Stimulated activated memory B cell treated with anti-CD40 and anti-IgM and Interleukin-4, amounts not matched to agents 10 μg/mL and 1 μg/mL and 100 μg/mL, for 72 hours (primary cell): ENCODE measurements at places on chromosomes 13 and 19.

DNA sequence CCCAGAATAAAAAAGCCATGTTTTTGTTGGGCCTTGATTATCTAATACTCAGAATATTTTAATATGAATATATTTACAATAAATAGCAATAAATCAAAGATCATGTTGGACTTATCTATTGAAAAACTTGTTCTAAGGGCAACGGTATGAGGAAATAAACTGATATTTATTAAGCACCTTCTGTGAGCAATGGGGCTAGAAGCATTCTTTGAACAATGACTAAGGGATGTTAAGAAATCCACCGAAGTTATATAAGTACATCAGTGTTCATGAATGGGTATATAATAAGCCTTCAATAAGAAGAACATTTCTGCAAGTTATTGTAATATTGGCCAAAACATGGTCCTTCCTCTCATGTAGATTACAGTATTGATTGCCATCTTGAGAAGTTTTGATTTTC lies 221.8 kb downstream of the OXGR1 start:
- no peak overlapping the region for H3K4me3 ChIP-seq
- no peaks in the 10 kb centered on the region for H3K27me3 ChIP-seq
- H3K4me1 ChIP-seq = no peaks in the 10 kb centered on the region
- no peaks in the 10 kb centered on the region for H3K36me3 ChIP-seq

GRCh38 chr19:49574206-49574755 lies 6.1 kb downstream of the NOSIP start:
- peaks cover 13% of the 10 kb centered on the region for H3K4me1 ChIP-seq
- H3K27ac ChIP-seq = no peak overlapping the region
- no peak overlapping the region for H3K4me3 ChIP-seq

- H3K4me1 ChIP-seq = peaks cover 8% of the 10 kb centered on the region
- no peak overlapping the region for H3K4me3 ChIP-seq
- no peak for ATAC-seq
- H3K36me3 ChIP-seq = no peaks in the 10 kb centered on the region
- H3K27ac ChIP-seq = no peak overlapping the region
- no peaks in the 10 kb centered on the region for H3K27me3 ChIP-seq
Measured at GRCh38 chr19:58328999-58329398, 2.2 kb downstream of the ZSCAN22 start.

GRCh38 chr13:87677496-87678371 lies 6.6 kb downstream of the SLITRK5 start:
- H3K27ac ChIP-seq = no peak overlapping the region
- no peak for ATAC-seq
- no peaks in the 10 kb centered on the region for H3K4me1 ChIP-seq
- H3K36me3 ChIP-seq = no peaks in the 10 kb centered on the region
- H3K4me3 ChIP-seq = peak overlapping the region; percentile 25

DNA sequence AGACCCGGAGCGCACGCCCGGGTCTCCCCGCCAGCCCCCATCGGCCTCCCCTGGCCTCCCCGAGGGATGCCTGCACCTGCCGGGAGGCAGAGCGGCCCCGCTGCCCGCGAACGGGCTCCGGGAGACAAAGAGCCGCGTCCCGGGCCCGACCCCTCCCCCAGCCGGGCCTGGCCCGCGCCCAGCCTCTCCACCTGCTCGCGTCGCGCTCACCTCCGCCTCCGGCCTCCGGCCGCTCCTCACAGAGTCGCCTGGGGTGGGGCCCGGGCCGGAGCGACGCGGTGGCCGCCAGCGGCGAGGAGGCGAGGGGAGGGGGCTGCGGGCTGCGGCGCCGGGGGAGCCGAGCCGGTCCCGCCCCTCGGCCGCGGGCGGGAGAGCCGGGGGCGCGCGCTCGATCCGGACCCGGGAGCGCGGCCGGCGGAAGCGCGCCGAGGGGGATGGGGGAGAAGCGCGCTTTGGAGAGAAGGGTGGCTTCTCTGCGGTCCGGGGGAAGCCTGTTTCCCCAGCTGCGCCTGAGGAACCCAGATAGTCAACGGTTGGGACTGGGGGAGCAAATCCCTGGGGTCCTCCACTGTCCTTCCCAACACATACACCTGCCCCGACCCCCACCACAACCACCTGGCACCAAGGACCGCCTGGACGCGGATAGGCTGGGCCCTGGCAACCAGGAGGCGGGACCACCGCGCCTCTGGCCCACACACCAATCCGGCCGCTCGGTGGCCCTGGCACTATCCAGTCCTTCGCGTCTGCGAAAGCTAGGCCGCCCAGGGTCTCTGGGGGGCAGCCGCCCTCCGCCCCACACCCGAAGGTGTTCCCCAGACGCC lies at the start of gene PRR36:
Gene PRR36, minus strand, starts transcription at position 315 of the 821 bp plus-strand sequence. CDS start 701 bp downstream, outside the sequence.
- peaks cover 34% of the 10 kb centered on the region for H3K4me1 ChIP-seq
- H3K4me3 ChIP-seq = peak within 1 kb of the TSS; percentile 51
- H3K27ac ChIP-seq = no peak within 1 kb of the TSS

- no peaks in the 10 kb centered on the region for H3K27me3 ChIP-seq
- H3K36me3 ChIP-seq = no peaks in the 10 kb centered on the region
- peak; percentile 90 for ATAC-seq
- peaks cover 54% of the 10 kb centered on the region for H3K4me1 ChIP-seq
Measured at GRCh38 chr19:16342002-16342715, 17.5 kb downstream of the KLF2 start.

DNA sequence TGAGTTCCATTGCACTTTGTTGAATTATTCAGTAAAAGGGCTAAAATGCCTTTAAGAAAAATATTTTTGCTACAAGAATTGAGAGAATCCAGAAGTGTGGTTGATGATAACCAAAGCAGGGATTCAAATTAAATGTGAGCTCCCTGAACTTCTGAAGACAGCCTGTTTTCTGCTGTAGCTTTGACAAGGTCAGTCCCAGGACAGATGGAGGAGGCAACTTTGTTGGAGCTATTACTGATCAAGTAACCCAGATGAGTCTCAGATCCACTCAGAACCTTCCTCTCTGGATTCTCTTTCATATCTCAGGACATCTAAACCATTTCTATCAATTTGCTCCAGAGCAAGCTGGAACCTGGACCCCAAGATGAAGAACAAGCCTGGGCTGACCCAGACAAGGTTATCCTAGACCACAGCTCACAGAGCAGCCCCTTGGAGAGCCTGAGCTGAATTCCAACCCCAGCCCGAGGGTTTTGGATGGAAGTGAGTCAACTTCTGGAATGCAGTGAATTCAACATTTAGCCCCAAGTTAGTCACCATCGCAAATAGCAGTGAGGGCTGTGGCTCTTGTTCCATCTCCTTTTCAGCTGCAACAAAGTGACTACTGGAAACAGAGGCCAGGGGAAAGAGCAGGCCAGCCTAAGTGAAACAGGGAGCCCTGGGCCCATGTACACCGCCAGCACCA lies 137.8 kb upstream of the TSC22D1 start:
- no peak overlapping the region for H3K4me3 ChIP-seq
- H3K36me3 ChIP-seq = no peaks in the 10 kb centered on the region
- no peaks in the 10 kb centered on the region for H3K27me3 ChIP-seq
- ATAC-seq = no peak
- H3K4me1 ChIP-seq = no peaks in the 10 kb centered on the region
- no peak overlapping the region for H3K27ac ChIP-seq

DNA sequence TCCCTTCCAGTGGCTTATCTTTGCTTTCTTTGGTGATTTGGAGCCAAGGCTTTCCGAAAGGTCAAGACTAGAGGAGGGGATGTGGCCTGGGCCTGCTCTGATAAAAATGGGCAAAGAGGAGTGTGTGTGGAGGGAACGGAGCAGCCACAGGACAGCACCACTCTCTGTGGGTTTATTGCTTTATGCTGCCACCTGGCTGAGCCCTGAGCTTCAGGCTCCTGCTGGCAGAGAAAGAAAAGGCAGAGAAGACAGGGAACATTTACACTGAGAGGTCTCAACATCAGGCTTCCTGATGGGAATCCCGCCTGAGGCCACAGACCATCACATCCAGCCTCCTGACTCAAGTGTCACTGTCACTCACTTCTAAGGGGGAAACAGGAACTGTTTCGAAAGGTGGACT lies 9.2 kb upstream of the GSX1 start:
- H3K4me1 ChIP-seq = no peaks in the 10 kb centered on the region
- no peak for ATAC-seq
- H3K27me3 ChIP-seq = peaks cover 20% of the 10 kb centered on the region
- H3K36me3 ChIP-seq = no peaks in the 10 kb centered on the region

DNA sequence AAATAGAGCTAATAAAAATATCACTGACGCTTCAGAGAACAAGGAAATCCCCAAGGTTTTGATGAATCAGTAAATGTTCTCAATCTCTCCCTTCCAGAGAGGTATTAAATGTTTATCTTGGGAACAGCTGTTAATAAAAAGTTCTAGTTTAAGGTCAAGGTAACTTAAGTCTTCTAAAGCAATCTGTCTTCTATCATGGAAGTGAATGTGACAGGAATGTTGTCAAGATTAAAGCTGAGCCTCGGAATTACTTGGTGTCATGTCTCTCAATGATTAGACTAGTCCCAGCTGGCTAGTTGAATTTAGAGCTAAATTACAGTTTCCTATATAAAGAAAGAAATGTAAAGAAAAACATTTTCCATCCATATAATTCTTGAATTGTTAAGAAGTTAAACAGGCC lies 23.4 kb downstream of the ESD start:
- H3K27ac ChIP-seq = no peak overlapping the region
- no peaks in the 10 kb centered on the region for H3K27me3 ChIP-seq
- H3K4me3 ChIP-seq = no peak overlapping the region
- H3K4me1 ChIP-seq = no peaks in the 10 kb centered on the region
- ATAC-seq = no peak
- H3K36me3 ChIP-seq = peaks cover 80% of the 10 kb centered on the region

GRCh38 chr13:43232144-43232872 lies 208.9 kb downstream of the DNAJC15 start:
- H3K4me3 ChIP-seq = no peak overlapping the region
- no peaks in the 10 kb centered on the region for H3K36me3 ChIP-seq
- H3K4me1 ChIP-seq = no peaks in the 10 kb centered on the region

- H3K36me3 ChIP-seq = no peaks in the 10 kb centered on the region
- H3K4me3 ChIP-seq = no peak overlapping the region
- no peaks in the 10 kb centered on the region for H3K27me3 ChIP-seq
- no peak overlapping the region for H3K27ac ChIP-seq
- no peak for ATAC-seq
Measured at GRCh38 chr13:37427843-37428494, 170.6 kb downstream of the POSTN start.

DNA sequence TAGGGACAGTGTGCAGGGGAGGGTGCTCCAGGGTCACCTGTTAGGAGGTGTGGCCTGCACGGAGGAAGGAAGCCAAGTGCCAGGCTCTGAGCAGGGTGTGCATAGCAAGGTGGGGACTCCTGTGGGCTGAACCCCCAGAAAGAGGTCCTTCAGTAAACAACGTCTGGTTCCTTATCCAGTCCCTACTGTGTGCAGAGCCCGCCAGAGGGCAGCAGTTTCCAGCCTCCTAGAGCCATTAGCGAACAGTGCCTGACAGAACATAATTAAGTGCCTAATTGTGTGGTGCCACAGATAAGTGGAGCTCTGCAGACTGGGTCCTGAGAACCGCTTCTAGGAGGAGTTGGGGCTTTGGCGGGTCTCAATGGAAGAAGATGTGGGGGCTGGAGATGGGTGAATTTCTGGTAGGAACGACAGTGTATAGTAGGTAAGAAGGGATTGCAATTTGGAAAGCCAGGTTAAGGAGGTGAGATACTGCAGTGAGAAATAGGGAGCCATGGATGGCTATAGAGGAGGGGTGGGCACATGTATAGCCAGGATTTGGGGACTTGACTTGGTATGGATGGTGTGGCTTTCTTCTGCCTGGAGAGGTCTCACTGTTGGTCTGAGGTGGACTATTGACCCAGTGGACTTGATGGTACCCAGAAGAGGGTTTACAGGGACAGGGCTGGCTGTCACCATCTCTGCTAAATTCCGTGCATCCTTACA lies 323.1 kb downstream of the ZNF536 start:
- no peaks in the 10 kb centered on the region for H3K27me3 ChIP-seq
- no peaks in the 10 kb centered on the region for H3K36me3 ChIP-seq
- no peak overlapping the region for H3K27ac ChIP-seq
- no peak for ATAC-seq
- no peak overlapping the region for H3K4me3 ChIP-seq

DNA sequence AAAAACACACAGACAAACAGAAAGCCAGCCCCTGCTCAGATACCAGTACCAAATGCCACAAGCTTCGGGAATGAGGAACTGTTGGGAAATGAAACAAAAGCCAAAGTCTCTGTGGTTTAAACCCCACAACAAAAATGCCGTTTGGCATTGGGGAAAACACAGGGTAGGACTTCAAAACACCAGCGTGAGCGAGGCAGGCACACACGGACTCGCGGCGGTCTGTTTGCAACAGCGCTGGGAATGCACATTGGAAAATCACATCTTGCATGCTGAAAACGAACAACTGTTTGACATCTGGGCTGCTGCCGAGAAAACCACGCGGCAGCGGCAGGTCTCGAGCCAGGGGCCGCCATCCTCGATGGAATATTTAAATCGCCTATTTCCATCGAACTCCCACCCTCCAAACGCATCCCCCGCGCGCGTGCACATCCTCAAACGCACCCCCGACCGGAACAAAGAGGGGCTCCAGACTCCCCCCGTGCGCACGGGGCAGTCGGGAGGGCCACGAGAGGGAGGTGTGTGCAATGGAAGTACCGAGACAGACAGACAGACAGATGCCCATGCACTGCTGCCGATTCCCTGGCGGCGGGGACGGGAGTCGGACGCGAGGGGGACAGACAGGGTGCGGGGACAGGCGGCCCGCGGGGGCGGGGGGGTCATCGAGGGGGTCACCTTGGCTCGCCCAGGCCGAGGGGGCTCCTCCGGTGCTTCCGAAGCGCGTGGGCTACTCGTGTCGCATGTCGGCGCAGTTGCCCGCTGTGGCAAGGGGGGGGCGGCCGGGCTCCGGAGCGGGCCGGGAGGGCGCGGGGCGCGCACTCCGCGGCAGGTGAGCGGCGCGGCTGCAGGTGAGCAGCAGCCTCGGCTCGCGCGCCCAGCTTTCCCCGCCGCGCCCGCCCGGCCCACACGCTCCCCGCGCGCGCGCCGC lies at the start of gene GPR12:
Gene GPR12, minus strand, starts transcription at position 880 of the 925 bp plus-strand sequence. CDS start 959 bp downstream, outside the sequence.
- peaks cover 15% of the 10 kb centered on the region for H3K4me1 ChIP-seq
- peak within 1 kb of the TSS; percentile 74 for H3K4me3 ChIP-seq
- H3K27me3 ChIP-seq = peaks cover 58% of the 10 kb centered on the region
- no peak within 1 kb of the TSS for H3K27ac ChIP-seq
- peak; percentile 19 for ATAC-seq

DNA sequence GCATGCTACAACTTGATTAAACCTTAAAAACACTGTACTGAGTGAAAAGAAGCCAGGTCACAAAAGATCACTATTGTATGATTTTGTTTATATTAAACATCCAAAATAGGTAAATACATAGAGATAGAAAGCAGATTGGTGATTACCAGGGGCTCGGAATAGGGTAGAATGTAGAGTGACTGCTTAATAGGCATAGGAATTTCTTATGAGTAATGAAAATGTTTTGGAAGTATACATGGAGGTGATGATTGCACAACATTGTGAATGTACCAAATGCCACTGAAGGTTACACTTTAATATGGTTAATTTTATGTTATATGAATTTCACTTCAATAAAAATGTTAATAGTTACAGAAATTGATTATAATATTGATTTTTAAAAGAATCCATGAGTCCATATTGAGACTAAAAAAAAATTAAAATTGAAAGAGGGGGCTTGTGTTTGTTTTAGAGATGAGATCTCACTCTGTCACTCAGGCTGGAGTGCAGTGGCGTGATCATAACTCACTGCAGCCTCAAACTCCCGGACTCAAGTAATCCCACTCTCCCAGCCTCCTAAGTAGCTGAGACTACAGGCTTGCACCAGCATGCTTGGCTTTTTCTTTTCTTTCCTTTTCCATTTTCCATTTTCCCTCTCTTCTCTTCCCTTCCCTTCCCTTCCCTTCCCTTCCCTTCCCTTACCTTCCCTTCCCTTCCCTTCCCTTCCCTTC lies 85.1 kb downstream of the FNDC3A start:
- ATAC-seq = no peak
- H3K4me1 ChIP-seq = peaks cover 24% of the 10 kb centered on the region
- peaks cover 53% of the 10 kb centered on the region for H3K36me3 ChIP-seq

- H3K27ac ChIP-seq = peak overlapping the region; percentile 87
- peaks cover 70% of the 10 kb centered on the region for H3K4me1 ChIP-seq
- H3K27me3 ChIP-seq = no peaks in the 10 kb centered on the region
- H3K36me3 ChIP-seq = no peaks in the 10 kb centered on the region
- peak overlapping the region; percentile 93 for H3K4me3 ChIP-seq
Measured at GRCh38 chr19:1904860-1905109, 414 bp upstream of the ADAT3 start.
